Stimulated activated CD4-positive, alpha-beta T cell treated with anti-CD3 and anti-CD28 coated beads, Interleukin-12 subunit alpha, Interleukin-12 subunit beta, amount 100 ng/mL, for 4 hours (primary cell): ENCODE measurements at places on chromosomes 4 and X.
A peak's percentile ranks its signal among the peaks of the same experiment; 100 is the strongest.

GRCh38 chr4:142840516-142841123, 5.5 kb downstream of the INPP4B start:
- no peak for DNase-seq

DNA sequence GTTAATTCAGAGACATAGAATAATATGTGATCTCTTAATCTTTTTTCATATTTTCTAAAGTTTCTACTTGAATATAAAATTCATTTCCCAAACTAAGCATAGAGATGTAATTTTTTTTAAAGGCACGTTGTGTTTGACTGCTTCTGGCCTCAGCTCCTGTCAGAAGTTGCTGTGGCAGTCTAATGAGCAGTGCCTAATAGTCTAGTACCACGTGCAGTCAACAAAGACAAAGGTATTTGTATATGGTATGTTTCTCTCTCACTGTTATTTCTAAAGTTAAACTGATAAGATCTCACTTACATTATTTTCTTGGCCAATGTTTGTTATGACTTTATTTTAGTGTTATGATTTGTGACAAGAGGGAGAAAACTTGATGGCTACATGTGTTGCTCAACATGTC, 48.6 kb upstream of the MCUB start:
- DNase-seq = no peak

- DNase-seq = no peak
Observed at GRCh38 chrX:7139202-7140081, 8.1 kb upstream of the STS start.

DNA sequence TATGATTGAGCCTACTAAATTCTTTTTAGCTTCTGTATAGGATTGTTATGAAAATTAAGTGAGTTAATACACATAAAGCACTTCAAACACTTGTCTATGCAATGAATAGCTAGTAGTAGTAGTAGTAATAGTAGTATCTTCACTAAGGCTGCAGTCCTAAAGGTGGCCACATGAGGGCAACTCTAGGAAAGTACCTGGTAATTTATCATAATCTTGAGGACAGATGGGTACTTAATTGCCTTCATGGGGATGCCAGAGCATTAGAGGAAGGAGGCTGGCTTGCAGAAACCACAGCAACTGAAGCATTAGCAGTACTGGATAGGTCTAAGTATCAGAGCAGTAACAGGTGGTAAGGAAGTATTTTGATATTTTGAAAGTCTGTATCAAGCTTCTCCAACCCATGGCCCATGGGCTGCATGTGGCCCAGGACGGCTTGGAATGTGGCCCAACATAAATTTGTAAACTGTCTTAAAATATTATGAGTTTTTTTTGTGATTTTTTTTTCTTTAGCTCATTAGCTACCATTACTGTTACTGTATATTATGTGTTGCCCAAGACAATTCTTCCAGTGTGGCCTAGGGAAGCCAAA, 17.3 kb downstream of the NIPAL1 start:
- DNase-seq = peak; percentile 64

DNA sequence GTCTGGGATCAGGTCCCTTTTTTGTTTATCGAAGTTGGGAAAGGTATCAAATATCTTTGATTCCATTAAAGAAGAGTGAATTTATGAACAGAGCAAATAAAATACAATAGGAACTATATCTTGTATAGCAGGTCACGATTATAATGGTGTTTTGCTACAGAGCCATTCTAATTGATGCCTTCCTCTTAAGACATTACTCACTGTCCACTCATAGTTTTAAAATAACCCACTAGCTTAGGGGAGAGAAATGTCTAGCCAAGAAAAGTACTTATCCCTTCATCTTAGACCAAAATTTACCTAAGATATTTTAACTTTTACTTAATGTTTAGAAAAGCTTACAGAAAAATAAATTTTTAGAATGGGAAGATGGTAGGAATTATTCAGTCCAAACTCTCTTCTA, 112.0 kb upstream of the PABPC4L start:
- DNase-seq = no peak

GRCh38 chr4:140703463-140703862, 52.7 kb downstream of the TBC1D9 start:
- DNase-seq = no peak
